ENCODE measurements at places on chromosomes 2 and 18.

- peak; percentile 78 for DNase-seq
Observed at GRCh38 chr2:41963661-41964525, 83.9 kb upstream of the PKDCC start.

DNA sequence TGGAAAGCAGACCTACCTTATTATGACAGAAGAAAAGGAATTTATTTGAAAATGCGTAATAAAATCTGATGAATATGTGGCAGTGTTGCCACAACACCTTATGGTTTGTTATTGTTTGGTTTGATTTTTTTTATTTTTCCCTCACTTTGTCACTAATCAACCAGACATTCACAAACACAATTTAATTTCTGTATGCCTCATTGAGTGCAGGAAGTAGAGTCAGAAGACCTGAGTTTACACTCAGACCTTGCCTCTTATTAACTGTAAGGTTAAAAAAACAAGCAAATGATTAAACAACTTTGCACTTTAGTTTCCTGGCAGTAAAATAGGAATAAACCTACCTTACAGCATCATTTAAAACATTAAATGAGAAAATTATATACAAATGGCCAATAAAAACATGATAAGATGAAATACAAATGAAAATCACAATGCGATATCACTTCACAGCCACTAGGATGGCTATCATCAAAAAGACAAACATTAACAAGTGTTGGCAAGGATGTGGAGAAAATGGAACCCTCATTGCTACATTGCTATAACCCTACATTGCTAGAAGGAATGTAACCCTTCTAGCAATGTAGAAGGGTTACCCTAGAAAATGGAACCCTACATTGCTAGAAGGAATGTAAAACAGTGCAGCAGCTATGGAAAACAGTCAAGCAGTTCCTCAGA is 3.3 kb downstream of the SESTD1 start:
- no peak for DNase-seq

- DNase-seq, result no peak
Observed at GRCh38 chr2:177641331-177641730, 248.8 kb downstream of the AGPS start.

- DNase-seq, result no peak
Observed at GRCh38 chr18:7197854-7198253, 33.0 kb upstream of the LRRC30 start.

GRCh38 chr18:1708006-1708405 is 803.3 kb downstream of the ADCYAP1 start:
- DNase-seq, result no peak

DNA sequence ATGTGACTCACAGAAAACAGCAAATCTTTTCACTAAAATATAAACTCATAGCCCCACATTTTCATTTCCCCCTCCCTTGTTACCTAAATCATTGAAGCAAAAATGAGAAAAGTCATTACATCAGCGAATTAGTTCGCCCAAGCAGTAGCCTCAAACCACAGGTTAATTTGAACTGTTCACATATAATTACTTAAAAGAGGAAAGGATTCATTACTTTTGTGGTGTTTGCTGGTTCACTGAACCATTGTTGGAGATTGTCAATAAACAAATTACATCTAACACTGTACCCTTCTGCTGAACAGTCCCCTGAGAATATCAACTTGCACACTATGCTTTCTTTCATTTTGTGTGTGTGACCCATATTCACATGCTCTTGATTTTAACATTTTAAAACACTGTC is 238.7 kb downstream of the ERBB4 start:
- no peak for DNase-seq

DNA sequence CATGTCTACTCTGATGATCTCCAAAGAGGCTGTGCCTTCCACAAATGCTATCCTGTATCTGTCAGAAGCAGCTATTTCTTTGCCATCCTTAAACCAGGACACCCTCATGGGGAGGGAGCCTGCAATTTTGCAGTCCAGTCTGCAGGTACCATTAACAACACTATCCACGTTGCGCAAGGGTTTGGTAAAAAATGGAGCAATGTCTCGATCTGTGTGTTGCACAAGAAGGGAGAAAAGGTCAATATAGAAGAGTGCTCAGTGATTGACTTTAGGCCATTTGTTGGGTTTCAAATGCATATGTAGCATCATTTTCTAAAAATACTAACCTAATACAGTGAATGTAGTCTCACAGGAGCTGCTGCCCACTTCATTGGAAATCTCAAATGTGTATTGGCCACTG is 74.3 kb downstream of the TTN start:
- DNase-seq, result no peak

DNA sequence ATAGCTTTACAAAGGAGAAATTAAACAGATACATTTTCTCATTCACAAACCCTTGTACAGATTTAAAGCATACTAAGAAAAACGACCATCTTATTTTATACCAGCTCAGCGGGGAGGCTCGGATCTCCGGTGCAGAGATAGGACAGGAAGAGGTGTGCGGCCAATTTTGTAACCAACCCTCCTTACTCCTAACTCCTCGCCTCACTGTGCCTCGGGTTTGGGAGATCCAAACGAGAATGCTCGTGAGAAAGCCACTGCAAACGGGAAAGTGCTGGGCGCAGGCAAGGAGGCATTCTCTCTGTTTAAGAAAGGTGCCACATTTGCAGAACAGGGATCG is 1.2 kb downstream of the KDSR start:
- no peak for DNase-seq

DNA sequence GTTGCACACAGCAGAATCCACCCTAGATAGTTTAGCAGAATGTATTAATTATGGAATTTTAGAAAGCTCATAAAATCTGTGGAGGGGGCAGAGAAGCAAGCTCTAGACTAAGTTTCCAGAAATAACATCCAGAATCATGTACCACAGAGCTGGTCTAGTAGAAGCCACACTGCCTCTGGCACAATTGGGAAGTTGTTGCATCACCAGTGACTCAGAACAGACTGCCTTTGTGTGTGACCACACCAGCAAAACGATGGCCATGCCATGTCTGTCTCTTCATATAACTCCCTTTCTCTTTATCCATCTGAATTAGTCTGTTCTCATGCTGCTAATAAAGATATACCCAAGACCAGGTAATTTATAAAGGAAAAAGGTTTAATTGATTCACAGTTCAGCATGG is 158.9 kb downstream of the CCDC148 start:
- no peak for DNase-seq

DNA sequence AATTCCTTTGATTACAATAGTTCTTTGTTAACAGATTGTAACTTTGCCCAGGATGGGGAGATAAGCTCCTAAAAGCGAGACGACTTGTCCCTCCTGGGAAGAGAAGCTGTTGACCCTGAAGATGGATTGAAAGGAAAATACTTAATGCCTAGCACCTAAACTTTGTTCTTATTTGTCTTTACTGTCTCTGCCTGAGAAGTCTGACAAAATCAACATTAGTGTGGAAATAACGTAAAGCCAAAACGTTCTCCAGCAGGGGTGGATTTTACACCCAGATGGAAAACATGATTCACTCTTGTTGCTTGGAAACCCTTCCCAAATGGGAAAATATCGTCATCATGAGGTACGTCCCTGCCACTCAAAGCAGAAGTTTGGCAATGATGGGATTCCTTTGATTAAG is 450.1 kb downstream of the SLC4A3 start:
- peak; percentile 36 for DNase-seq

GRCh38 chr2:216366777-216367471 is 5.4 kb downstream of the MARCHF4 start:
- DNase-seq, result no peak

- DNase-seq, result no peak
Observed at GRCh38 chr18:10011061-10011460, 97.2 kb downstream of the VAPA start.

GRCh38 chr2:173223871-173224270 is 130.8 kb upstream of the CDCA7 start:
- no peak for DNase-seq

- no peak for DNase-seq
Observed at GRCh38 chr2:112644155-112644932, 1.4 kb upstream of the SLC20A1 start.

- DNase-seq, result no peak
Observed at GRCh38 chr2:43119303-43119702, 107.1 kb downstream of the ZFP36L2 start.

DNA sequence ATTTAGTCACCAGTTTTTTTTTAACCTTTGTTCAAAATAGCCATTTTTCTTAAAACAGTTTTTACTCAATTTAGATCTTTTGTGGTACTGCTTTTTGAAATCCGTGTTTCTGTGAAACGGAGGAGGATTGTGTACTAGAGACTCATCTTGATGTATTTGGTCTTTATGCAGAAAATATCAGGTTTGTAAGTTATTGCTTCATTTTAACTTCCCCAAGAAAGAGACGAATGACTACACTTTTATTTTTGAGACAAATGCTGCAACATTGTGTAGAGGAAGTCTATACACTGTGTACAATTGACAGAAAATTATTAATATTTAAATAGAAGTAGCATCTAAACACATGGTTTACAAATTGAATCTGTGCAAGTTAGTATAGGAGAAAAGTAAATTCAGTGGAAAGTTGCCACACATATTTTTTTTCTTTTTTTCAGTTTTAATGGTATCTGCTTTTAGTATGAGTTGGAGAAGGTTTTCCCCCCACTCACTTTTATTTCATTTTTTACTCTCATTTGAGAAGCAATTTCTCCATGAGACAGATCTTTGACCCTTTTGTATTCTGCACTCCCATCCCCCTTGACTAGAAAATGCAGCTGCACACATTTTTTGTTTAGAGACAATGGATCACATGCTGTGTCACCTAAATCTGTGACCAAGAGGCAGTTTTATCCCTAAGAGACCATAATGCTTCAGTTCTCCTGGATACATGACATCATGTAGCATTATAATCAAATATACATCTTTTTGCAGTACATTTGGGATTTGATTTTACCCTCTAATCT is 200.8 kb upstream of the STON1 start:
- no peak for DNase-seq

- no peak for DNase-seq
Observed at GRCh38 chr2:134713176-134713575, 5.6 kb downstream of the TMEM163 start.

DNA sequence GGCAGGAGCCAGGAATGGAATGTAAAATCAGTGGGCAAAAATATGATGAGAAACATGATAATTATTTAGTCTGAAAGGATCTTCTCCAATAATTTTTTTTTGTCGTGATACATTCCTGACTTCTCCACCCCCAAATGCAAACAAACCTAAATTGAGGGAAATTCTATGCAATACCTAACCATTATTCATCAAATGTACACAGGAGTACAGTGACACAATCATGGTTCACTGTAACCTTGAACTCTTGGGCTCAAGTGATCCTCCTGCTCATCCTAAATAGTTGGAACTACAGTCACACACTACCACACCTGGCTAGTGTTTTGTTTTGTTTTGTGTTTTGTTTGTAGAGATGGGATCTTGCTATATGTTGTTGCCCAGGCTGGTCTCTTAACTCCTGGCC is 46.5 kb downstream of the RAB10 start:
- no peak for DNase-seq

- DNase-seq, result no peak
Observed at GRCh38 chr2:100945930-100946607, 56.0 kb upstream of the RPL31 start.

GRCh38 chr2:215454519-215455246 is 18.8 kb upstream of the FN1 start:
- no peak for DNase-seq

GRCh38 chr2:2850859-2851258 is 519.8 kb upstream of the MYT1L start:
- no peak for DNase-seq

DNA sequence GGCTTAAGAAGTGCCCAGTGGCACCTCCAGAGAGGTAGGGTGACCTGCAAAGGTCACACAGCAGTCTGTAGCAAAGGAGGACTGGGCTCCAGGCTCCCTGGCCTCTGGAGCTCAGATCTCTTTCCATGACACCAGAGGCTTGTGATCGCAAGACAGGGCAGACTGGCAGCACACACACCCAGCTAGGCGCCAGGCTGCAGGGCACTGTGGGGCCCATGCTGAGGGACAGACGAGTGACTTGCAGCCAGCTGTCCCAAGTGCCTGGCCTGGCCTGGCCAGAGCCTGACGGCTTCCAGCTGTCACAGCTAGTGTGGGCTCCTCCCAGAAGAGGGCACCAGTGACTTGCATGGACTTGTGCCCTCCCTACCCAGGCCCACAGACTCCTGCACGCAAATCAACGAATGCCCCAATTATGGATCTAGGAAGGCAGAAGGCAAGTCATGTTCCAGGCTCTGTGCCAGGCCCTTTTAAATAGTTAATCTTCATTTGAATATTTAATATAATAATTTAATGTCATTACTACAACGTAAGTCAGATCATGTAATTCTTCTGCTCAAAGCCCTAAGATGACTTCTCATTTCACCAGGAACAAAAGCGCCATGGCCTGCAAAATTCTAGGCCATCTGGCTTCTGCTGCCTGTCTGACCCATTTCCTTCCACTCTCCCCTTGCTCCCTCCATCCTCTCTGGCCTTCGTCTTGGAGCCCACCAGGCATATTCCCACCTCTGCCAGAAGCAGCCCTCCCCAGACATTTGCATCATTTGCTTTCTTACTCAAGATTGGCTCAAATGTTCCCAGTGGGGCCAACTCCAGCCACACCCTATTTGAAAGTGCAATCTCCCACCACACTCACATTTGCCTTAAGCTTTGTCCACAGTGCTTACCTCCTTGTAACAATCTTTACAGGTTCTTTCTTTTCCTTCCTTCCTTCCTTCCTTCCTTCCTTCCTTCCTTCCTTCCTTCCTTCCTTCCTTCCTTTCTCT is 3.7 kb upstream of the SPEG start:
- peak; percentile 78 for DNase-seq

GRCh38 chr2:229666811-229667210 is 47.5 kb downstream of the DNER start:
- no peak for DNase-seq

GRCh38 chr2:150091846-150092245 is 395.6 kb downstream of the RND3 start:
- DNase-seq, result peak; percentile 56

- no peak for DNase-seq
Observed at GRCh38 chr2:11029136-11029535, 117.4 kb downstream of the KCNF1 start.

DNA sequence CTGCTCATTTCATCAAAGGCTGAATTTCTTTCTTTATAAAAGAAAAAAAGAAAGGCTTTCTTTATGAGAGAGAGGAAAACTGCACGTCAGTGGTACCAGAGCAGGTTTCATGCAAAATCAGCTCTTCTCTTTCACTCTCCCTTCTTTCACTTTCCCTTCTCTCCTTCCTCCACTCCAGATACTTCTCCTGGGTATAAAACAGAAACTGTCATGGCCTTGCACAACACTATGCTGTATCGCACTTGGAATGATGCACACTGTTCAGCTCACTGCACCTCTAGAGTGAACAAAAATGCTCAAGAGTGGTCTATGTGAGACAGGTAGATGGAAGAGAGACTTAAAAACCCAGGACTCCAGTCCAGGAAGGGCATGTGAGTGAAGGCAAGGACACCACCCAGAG is 73.8 kb downstream of the KLF7 start:
- DNase-seq, result no peak

- peak; percentile 39 for DNase-seq
Observed at GRCh38 chr2:118223992-118224894, 136.0 kb downstream of the INSIG2 start.

DNA sequence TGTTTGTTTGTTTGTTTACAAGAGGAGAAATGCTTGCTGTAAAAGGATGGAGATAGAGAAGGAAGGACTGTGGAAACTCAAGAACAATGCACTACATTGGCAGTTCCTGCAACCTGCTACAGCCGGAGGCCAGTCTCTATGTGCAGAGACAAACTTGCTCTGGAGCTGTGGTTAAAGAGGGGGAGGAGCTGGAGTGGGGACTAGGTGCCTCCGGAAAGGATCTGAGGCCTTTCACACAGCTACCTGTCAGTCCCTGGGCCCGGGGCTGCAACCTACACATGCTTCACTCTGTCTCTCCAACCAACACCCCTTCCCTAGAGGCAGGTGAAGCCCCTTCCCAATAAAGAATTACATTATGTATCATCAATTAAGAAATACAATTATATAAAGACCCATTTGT is 1234.0 kb upstream of the ZEB2 start:
- no peak for DNase-seq
